Stimulated activated CD4-positive, alpha-beta T cell treated with anti-CD3 and anti-CD28 coated beads, Interleukin-12 subunit alpha, Interleukin-12 subunit beta, amount 100 ng/mL, for 48 hours (primary cell): ENCODE measurements at places on chromosomes 6 and 20.

DNA sequence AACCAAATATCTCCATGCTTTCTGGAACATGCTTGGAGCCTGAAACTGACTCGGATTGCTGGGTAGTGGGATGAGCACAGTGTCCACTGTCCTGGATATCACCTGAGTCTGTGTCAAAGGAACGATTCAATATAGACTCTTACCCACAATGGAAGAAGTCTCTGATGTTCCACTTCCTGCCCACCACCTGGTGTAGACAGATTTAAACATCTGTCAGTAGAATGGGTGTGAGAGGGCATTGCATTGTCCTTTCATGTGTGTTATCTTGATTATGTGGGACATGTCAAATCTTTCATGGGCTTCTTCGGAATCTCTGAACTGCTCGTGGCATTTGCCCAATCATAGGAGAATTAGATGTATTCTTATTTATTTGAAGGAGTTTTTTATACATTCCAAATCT lies 20.8 kb downstream of the ULBP3 start:
- DNase-seq, result no peak

DNA sequence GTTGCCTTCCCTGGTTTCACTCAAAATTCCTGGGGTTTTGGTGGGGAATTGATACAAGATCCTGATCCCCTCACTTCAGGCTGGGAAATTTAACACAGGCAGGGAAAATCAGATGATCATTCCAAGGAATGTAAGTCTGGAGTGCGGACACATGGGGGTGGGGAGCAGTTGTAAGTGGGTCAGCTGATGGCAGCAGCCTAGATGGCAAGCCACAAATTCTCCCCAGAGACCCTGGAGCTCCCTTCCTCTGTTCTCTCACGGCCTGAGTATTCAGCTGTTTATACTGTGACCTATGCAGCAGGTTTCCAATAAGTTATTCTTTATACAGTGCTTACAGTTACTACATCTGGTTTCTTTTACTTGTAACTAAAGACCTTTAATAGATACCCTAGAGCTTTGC lies 144.9 kb downstream of the SH3BGRL2 start:
- no peak for DNase-seq

DNA sequence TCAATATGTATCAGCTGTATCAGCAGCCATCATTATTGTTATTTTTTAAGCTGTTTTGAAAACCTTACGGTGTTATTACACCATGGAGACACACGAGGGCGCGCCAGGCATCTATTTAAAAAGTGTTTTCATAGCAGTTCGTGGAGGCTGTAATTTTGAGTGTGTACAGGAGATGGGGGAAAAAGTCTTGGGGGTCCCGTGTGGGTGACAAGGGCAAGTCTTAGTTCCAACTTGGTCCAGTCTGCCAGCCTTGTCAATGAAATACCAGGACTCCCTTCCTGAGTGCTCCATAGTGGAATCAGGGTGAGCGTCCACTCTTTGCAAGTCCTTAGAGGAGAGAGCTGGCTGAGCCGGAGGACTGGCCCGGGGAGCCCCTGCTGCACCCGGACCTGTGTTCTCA lies 43.3 kb downstream of the SLC2A10 start:
- peak; percentile 35 for DNase-seq

- DNase-seq, result no peak
Observed at GRCh38 chr20:12682613-12683012, 326.2 kb upstream of the SPTLC3 start.
